ENCODE measurements at places on chromosomes 5 and 9. TPM values are rescaled to one million over a fixed set of nuclear protein-coding genes. Genes with fewer than 3 reads are reported as not detected.

Gene CERT1
- 54.6 TPM for polyA plus RNA-seq

Gene S100Z
- polyA plus RNA-seq, result 0.32 TPM

Gene TIMD4
- polyA plus RNA-seq, result 0.64 TPM

Gene NXNL2
- polyA plus RNA-seq, result 0.65 TPM

Gene PDZD2
- 23.0 TPM for polyA plus RNA-seq

Gene NR6A1
- 1.6 TPM for polyA plus RNA-seq

Gene SUSD3
- 12.1 TPM for polyA plus RNA-seq

Gene NAIF1
- polyA plus RNA-seq, result 8.2 TPM

Gene TEX48
- not detected for polyA plus RNA-seq

Gene NMUR2
- polyA plus RNA-seq, result 0.34 TPM

Gene LEAP2
- 3.8 TPM for polyA plus RNA-seq

Gene DIRAS2
- polyA plus RNA-seq, result 0.72 TPM

Gene KCTD16
- polyA plus RNA-seq, result 0.26 TPM

Gene FAM53C
- polyA plus RNA-seq, result 40.2 TPM

Gene FGD3
- 8.8 TPM for polyA plus RNA-seq

Gene SETX
- 63.6 TPM for polyA plus RNA-seq

Gene CATSPER3
- polyA plus RNA-seq, result 1.4 TPM

Gene ADRA1B
- polyA plus RNA-seq, result 1.1 TPM

Gene PDCD1LG2
- polyA plus RNA-seq, result 0.24 TPM

Gene TGFBI
- 124 TPM for polyA plus RNA-seq

Gene ETF1
- polyA plus RNA-seq, result 79.4 TPM

Gene SMIM33
- 0.06 TPM for polyA plus RNA-seq

Gene MUSK
- polyA plus RNA-seq, result 1.1 TPM

Gene STPG3
- polyA plus RNA-seq, result 0.69 TPM

Gene HMGCR
- polyA plus RNA-seq, result 61.5 TPM

Gene SCGB3A2
- 2,625 TPM for polyA plus RNA-seq

Gene CDH12
- 3.1 TPM for polyA plus RNA-seq

Gene CCDC171
- 10.0 TPM for polyA plus RNA-seq
